Peyer's patch (tissue), 4 donors: ENCODE measurements at places on chromosomes 1 and 21.

GRCh38 chr1:14062669-14063068 is 362.7 kb downstream of the PRDM2 start:
- DNase-seq, result no peak

GRCh38 chr1:92953491-92953890 is 7.8 kb downstream of the DIPK1A start:
- peak; percentile 66 for DNase-seq

GRCh38 chr1:54324251-54325140 is 81.7 kb downstream of the SSBP3 start:
- no peak for DNase-seq

DNA sequence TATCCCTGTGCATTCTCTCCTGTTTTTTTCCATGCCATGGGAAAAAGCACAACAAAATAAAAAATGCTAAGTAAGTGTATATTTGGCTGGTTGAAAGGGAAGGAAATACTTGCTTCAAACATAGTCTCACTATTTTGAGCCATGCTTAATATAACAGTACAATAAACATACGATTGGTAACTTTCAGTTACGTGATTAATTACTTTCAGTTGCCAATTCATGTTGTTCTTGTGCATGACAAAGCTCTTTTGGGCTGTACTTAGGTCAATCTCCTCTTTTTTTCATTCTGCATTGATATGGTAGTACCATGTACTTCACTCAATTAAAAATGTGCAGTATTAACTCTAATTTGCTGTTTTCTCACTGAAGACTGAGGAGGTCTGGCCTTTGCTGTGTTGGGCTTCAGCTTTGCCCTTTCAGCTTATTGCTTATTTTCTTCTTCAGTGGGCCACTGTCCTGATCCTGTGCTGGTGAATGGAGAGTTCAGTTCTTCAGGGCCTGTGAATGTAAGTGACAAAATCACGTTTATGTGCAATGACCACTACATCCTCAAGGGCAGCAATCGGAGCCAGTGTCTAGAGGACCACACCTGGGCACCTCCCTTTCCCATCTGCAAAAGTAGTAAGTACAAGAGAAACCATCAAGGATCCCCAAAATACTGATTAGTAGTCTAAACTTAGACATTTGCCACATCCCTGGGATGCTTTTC is 2.7 kb downstream of the C4BPB start:
- no peak for DNase-seq

DNA sequence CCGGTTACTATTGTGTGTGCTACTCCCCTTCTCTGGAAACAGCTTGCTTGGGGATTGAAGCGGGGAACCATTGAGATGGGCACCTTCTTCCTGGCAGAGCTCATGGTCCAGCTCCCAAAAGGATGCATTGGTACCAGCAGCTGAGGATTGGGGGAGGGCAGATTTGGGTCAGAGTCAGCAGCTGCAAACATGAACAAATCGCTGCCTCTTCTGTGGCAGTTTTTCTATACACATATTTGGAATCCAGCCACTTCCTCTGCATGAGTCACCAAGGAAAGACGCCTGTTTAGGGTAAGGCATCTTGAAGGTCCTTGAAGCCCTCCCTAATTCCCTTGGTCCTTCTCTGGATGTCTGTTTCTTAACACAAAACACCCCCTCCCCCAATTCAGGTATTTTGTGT is 104.7 kb downstream of the DAB1 start:
- DNase-seq, result no peak

DNA sequence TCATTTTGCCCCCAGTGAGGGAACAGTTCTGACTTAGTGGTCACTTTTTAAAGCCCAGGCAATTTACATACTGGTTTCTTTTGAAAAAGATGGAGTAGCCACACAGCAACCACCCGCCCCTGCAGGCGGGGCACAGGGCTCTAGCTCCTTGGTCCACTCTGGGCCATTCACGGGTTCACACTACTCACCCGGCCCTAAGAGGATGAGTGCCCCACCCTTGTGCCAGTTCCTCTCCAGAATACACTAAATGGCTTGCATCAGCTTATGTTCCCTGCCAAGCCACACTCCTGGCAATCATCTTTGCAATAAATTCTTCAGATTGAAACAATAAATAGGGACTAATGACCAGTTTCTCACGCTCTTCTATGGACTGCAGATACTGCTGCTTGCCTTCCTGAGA is 15.7 kb upstream of the ATP13A2 start:
- DNase-seq, result no peak

DNA sequence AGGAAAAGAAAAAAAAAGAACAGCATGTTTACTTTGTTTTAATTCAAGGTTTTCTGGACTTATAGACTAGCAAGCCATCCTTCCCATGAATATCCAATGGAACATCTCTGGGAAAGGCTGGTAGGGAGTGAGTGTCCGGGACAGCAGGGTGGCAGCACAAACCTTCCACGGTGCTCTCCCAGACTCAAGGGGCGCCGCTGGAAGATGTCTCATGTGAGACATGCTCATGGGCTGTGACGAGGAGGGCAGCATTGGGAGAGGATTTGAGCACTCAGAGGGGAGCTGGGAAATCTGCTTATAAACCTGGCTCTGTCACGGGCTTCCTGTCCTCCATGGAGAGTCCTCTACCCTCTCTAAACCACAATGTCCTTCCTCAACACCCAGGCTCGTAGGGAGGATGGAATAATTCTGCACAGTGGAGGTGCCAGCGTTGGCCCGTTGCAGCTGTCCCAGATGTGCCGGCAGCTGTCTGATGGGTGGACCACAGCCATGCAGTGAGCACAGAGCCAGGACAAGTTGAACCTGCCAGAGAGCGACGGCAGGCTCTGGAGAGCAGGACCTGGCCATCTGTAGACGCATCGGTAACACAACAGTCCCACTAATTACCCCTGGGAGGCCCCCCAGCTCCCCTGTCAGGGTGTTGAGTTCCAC is 100.1 kb upstream of the IGSF21 start:
- no peak for DNase-seq

DNA sequence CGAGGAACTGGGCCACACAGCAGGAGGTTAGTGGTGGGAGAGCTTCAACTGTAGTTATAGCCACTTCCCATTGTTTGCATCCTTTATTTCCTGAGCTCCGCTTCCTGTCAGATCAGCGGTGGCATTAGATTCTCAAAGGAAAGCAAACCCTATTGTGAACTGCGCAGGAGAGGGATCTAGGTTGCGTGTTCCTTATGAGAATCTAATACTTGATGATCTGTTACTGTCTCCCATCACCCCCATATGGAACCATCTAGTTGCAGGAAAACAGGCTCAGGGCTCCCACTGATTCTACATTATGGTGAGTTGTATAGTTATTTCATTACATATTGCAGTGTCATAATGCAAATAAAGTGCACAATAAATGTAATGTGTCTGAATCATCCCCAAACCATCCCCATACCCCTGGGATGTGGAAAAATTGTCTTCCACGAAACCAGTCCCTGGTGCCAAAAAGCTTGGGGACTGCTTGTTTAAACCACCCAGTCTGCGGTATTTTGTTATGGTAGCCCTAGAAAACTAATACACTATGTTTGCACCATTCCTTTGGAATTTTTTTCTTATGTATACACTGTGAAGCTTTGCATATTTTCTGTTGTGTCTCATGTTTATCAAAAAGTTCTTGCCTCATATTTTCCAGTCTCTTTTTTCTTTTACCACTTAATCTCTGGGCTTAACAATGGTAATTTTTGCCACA is 136.6 kb upstream of the IVNS1ABP start:
- DNase-seq, result no peak

- DNase-seq, result no peak
Measured at GRCh38 chr1:156664046-156664766, 13.0 kb downstream of the NES start.

GRCh38 chr1:181135815-181136737 is 47.6 kb downstream of the IER5 start:
- no peak for DNase-seq

DNA sequence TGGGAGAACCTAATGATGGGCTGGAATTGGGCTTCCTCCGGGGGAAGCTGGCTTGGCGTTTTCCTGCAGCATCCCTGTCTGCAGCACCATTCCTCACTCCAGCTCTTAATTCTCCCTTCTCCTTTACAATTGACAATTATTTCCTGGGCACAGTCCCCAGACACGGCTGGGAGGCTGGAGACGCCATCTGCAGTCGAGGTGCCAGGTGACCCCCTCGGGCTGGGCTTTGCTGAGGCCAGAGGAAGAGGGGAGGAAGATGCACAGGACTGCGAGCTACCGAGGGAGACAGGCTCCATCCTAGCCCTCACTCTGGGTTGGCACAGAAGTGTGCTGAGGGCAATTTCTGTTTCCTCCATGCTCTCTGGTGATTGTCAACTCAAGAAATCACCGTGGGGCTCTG is 453.8 kb downstream of the PTPRU start:
- no peak for DNase-seq

- no peak for DNase-seq
Measured at GRCh38 chr1:108082001-108082400, 117.0 kb upstream of the VAV3 start.

DNA sequence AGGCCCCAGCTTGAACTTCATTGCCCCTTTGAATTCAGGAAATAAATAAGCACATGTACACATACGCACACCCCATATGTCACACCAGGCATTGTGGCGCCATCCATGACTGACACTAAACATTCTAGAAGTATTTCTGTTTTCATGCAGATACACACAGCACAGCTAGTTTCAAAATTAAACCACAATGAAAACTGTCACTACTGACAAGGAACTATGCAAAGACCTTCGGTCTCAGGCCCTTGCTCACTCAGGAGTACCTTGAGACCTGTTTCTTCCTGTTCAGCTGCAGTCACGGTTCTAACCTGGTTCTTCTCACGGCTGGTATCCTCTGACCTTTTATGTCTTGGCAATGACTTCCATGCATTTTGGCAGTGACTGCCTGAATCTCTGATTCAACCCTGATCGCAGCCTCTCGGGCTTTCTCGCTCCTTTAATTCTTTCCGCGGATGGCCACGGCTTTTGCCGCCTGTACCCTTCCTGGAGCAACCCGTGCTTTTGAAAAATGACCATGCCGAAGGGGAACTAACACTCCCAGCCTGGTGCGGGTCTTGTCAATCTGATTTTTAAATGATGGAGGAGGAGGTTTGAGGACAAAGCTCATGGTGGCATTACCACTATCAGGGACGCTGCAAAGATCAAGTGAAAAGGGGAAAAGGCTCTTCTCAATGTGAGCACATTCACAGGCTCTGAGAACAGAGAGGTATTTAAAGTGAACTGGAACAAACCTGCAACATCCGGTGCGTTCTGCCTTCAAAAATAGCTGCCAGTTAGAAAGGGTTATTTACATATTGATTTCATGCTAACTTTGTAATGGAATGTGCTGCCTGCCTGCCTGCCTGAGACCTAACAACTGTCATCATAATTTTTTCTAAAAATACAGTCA is 384.6 kb downstream of the RRAGC start:
- DNase-seq, result no peak

DNA sequence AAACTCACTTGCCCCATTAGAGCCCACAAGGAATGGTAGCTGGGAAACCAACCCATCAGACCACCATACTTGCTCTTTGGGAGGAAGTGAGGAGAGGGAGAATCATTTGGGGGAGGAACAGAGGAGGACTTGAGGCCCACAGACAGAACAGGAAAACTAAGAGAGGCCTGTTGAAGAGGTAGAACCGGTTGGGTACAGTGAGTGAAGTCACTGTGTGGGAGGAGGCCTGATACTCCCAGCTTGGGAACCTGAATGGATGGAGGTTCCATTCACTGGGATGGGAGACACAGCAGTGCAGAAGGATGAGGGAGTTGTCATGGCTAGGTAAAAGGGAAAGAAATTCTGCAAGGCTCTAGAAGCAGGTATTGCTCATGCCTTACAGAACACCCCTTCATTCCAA is 63.4 kb upstream of the PSEN2 start:
- DNase-seq, result no peak

DNA sequence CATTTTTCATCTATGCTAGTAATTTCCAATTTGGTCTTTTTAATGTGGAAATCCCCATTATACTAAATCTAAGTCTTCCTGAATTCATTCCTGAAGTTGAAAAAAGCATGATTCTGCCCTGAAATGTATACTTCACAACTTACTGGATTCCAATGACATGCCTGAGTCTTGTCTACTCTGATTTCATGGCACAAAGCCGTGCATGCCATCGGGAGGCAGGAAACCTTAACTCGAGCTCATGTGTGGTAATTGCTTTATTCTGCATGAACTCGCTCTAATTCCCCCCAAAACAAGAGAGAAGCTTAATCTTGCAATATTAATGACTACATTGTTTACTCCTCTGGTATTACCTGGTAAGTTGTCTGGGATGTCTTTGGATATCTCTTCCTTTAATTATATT is 39.6 kb upstream of the PBX1 start:
- no peak for DNase-seq

DNA sequence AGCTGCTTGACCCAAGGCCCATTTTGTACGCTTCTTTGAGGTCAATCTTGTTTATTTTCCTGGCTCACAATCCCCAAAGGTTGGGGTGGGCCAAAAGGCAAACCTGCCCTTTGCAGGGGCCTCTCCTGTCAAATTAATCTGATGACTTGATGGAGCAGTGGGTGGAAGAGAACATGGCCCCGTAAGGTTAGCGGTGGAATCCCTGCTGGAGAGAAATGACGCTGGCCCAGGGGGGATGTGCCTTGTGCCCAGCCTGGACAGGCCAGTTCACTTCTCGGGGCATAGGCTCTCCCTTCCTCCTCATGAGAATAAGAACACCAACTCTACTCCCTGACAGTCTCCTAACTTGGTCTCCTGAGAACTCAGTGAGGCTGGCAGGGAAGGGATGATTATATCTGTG is 40.5 kb downstream of the C1orf198 start:
- no peak for DNase-seq

- no peak for DNase-seq
Measured at GRCh38 chr1:71101839-71102376, 21.1 kb upstream of the ZRANB2 start.

GRCh38 chr1:205298191-205298994 is 23.2 kb downstream of the NUAK2 start:
- DNase-seq, result no peak

- no peak for DNase-seq
Measured at GRCh38 chr1:78996791-78997190, 9.7 kb downstream of the ADGRL4 start.

GRCh38 chr1:56864430-56864829 is 9.8 kb downstream of the C8A start:
- DNase-seq, result no peak

DNA sequence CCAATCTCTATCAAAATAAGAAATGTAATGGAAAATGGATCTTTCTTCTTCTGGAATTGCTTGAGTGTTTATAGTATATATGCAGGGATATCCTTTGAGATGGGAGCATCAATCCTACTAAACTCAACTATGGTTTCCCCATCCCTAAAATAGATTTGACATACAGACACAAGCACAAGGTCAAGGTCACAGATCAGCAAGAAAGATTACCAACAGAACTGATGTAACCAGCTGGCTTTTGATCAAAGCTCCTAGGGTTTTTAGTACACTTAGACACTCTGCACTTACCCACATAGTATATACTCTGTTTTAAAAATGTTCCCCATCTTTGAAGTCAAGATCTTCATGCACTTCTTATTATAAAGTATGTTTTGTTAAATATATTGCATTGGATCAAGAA is 85.5 kb downstream of the NRIP1 start:
- DNase-seq, result no peak
